ENCODE measurements at places on chromosomes 5 and 9.

GRCh38 chr5:170571281-170571731, 67.5 kb downstream of the KCNIP1 start:
- no peak for DNase-seq

- no peak for DNase-seq
Measured at GRCh38 chr9:36874921-36875320, 159.1 kb downstream of the PAX5 start.

DNA sequence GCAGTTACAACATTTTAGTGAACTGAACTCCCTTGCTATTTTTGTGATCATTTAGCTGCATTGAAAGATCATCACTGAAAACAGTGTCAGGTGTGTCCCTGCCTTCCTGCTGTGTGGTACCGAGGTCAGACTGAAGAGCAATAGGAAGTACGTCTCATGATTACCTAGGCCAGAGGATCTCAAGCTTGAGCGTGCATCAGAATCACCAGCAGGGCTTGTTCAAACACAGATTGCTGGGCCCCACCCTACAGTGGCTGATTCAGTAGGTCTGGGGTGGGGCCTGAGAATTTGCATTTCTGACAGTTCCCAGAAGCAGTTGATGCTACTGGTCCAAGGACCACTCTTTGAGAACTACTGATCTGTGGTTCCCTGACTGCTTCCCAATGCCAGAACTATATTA, 159.6 kb downstream of the ACTL7B start:
- no peak for DNase-seq

- no peak for DNase-seq
Measured at GRCh38 chr5:111386832-111387162, 125.5 kb downstream of the STARD4 start.

DNA sequence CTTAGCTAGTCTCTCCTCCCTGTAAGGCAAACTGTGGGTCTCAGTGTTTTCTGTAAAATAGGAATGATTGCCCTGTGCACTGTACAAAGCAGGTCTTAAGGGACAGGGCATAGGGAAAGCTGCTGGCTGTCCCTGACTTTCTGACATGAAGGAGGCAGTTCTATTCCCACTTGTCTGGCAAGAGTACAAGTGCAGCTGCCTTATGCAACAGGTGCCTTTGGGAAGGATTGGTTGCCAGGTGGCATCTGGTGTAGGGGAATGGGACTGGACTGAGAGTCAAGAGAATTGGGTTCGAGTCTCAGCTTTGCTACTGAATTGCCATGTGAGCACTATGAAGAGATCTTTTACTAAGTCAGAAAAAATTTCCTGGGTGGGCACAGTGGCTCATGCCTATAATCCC, 10.0 kb downstream of the BSPRY start:
- no peak for DNase-seq

DNA sequence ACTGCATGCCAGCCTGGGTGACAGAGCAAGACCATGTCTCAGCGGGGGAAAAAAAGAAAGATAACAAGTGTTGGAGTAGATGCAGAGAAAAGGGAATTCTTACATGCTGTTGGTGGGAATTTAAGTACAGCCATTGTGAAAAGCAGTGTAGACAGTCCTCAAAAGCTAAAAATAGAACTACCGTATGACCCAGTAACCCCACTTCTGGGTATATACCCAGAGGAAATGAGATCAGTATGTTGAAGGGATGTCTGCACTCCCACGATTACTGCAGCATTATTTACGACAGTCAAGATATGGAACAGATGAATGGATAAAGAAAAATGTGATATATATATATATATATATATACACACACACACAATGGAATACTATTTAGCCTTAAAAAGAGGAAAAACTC, 225.3 kb upstream of the SLC24A2 start:
- no peak for DNase-seq

GRCh38 chr5:139601429-139601828, 40.3 kb downstream of the UBE2D2 start:
- DNase-seq, result no peak

DNA sequence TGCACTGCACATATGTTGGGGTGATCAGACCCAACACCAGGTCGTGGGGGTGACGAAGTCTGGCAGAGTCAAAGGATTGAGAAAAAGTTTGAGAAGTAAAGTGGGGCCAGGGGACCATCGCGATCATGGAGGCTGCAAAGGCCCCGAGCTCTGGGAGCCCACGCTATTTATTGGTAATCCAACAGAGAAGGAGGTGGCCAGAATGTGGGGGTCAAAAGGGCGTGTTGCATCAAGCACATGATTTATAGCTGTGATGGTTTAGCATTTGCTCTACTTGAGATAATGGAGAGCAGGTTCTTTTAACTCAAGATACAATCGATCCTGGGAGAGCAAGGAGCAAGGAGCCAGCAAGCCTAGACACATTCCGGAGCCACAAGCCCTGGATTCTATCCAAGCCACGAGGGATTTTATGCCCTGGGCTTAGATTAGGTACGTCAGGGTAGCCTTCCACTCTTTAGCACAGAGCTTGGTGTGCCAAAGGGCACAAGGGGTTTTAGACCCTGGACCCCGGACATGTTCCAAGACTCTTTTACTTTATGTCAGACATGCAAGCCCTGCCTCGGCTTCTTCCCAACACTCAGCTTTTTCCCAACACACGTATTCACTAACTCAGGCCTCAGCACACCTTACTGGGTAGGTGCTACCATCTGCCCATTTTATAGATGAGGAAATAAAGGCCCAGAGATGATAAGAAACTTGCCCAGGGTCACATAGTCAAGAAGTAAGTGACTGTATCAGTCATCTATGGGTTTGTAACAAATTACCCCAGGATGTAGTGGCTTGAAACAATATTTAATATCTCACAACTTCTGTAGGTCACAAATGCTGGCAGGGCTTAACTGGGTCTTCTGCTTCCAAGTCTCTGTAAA, 39.5 kb downstream of the NSUN2 start:
- DNase-seq, result no peak
